ENCODE measurements at places on chromosomes 1 and 21. TPM values are rescaled to one million over a fixed set of nuclear protein-coding genes. Genes with fewer than 3 reads are reported as not detected.

SLC5A3 gene
- 7.6 TPM for total RNA-seq

CD84 gene
- total RNA-seq, result 2.6 TPM

TOR1AIP1 gene
- 35.1 TPM for total RNA-seq

- peak; percentile 62 for DNase-seq
Measured at GRCh38 chr1:150813028-150813707, 5.1 kb upstream of the CTSK start.

- DNase-seq, result no peak
Measured at GRCh38 chr1:211541720-211542477, 37.1 kb downstream of the SLC30A1 start.

- DNase-seq, result no peak
Measured at GRCh38 chr1:62834400-62834961, 50.5 kb downstream of the ATG4C start.

- no peak for DNase-seq
Measured at GRCh38 chr1:243343970-243344937, 88.4 kb downstream of the SDCCAG8 start.

- no peak for DNase-seq
Measured at GRCh38 chr1:230186003-230186863, 119.2 kb downstream of the GALNT2 start.

- DNase-seq, result no peak
Measured at GRCh38 chr1:41404308-41404761, 43.1 kb downstream of the FOXO6 start.

DNA sequence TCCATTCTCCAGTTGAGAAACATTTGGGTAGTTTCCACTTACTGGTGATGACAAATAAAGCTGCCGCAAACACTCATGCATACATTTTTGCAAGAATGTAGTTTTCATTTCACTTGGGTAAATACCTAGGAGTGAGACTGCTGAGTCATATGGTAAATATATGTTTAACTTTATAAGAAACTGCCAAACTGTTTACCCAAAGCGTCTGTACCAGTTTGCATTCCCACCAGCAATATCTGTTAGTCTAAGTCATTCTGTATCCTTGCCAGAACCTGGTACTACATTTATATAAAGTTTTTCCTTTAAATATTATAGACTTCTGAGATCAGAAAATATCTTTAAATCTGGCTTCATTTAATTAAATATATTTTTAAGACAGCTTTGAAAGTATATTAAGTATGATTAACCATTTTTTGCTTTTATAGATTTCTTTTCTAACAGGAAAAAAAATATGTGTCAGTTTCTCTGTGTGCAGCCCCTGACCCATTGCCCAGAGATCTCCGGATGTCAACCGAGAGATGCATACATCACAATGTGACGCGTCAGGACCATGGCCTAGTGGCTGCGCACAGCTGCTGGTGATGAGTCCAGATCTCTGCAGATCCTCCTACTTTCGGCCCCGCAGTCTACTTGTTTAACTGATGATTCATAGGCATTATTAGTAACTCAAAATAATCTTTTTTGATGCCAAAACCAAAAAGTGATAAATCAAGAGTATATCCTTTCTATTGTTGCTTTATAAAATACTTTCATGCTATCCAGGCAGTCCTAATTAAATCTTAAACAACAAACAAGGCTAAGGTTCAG is 227.1 kb upstream of the MAP1LC3C start:
- DNase-seq, result no peak

DNA sequence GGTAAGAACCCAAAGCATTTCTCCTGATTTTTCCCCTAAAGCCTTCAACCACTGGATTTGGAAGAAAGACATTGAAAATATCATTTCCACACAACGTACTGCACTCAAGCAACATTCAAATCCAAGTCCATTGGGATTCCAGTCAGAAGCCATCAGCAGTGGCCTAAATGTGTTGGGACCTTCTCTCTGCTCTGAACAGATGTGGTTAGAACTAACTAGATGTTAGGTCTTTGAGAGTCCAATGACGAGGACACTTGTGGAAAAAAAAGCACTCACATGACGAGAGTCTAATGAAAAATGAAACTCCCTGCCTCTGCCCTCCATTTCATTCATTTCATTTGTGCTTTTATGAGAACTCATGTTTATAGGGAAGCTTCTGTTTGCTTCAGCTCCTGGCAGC is 382.3 kb downstream of the SIPA1L2 start:
- DNase-seq, result no peak

GRCh38 chr1:176932114-176933104 is 232.1 kb downstream of the ASTN1 start:
- no peak for DNase-seq
